ENCODE measurements at places on chromosomes 12 and 14.

GRCh38 chr12:47152095-47152494 is 72.3 kb upstream of the AMIGO2 start:
- no peak for DNase-seq

- no peak for DNase-seq
Measured at GRCh38 chr12:133063556-133063955, 17.2 kb upstream of the ZNF140 start.

DNA sequence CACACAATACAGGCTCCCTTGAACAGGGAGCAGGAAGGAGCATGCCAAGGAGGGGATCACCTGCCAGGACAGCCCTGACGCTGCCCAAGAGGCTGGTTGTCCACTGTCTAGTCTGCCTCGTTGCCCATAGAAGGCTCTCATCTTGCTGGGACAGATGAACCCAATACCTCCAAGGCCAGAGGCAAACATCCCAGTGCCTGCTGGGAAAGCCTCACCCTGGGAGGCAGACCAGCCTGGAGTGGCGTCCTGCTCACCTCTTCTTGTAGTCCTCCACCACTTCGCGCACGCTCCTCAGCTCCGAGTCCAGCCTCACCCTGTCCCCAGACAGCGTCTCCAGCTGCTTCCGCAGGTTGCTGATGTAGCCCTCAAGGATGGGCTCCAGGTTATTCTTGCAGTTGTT is 2.4 kb downstream of the KRT73 start:
- no peak for DNase-seq

DNA sequence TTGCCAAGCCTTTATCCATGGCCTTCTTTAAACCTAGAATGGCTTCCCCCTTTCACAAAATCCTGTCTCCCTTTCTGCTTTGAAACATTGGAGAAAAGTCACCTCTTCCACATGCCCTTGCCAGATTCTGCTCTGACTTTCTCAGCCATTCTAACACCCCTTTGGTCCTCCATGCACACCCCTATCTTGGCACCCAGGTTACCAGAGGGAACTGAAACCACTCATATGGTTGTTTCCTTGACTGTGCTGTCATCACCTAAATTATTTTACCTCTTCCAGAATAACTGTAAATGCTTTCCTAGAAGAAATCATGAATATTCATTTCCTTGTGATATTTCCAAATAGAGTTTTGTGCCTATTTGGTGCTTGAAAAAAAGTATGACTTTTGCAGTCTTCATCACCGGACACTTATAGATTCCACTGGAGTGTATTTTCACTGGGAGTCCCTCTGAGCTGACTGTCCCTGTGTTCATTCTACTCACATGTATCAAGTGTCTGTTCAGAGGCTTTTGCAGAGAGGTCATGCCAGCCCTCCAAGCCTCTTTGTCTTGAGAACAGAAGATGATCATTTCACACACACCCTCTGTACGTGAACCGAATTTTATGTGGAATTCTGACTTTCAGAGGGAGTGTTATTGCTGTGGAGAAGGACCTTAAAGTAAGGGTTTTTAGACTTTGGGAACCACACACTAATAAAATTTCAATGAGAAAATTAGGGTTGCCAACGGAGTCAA is 74.1 kb downstream of the PLXNC1 start:
- DNase-seq = no peak

GRCh38 chr14:37447883-37448391 is 147.1 kb downstream of the FOXA1 start:
- no peak for DNase-seq

GRCh38 chr12:15130541-15130940 is 90.7 kb downstream of the RERG start:
- DNase-seq = no peak

DNA sequence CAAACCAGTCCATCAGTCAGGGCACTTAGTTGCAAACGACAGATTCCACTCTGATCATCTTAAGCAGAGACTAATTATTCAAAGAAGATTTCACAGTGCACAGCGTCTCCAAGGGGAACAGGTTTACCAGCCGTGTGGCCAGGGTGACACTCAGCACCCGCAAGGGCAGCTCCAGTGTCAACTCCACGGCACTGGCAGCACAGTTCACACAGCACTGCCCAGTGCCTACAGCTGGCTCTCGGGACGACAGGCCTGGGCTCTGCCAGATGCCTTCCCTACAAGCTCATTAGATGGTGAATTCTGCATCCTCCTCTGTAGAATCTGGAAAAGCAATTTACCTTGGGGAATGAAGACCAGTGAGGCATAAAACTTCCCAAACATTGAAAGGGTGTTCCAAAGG is 4.9 kb downstream of the OR10P1 start:
- no peak for DNase-seq

DNA sequence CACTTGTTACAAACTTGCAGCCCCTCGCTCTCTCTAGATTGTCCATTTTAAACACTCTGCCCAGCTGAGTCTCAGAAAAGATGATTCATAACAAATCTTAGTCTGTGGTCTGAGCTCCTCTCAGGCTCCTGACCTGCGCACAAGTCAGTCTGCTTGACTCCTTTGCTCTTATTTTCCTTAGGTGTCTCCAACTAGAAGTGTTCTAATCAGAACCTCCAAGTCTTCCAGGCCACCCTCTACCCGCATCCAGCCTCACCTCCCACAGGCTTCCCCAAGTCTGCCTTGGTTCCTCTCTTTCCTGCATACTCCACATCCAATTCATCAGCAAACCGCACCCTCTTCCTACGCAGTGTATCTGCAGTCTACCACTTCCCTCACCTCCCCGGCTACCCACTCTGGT is 42.4 kb upstream of the BDKRB2 start:
- DNase-seq = no peak

DNA sequence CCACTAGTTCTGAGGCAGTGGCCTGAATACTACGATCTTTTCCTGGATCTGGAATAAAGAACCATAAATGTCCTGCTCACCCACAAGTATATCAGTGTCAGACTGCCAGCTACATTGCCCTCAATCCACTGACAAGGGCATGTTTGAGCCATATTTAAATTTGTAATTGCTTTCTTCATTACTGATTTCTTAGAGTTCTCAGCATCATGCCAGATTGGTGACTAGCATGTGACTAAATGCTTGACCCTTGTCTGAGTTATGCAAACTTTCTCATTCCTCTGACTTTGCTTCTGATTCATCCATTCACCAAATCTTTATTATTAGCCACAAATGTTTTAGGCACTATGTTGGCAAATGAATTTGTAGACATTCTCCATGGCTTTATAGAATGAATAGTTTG is 143.6 kb upstream of the SLC16A7 start:
- no peak for DNase-seq

DNA sequence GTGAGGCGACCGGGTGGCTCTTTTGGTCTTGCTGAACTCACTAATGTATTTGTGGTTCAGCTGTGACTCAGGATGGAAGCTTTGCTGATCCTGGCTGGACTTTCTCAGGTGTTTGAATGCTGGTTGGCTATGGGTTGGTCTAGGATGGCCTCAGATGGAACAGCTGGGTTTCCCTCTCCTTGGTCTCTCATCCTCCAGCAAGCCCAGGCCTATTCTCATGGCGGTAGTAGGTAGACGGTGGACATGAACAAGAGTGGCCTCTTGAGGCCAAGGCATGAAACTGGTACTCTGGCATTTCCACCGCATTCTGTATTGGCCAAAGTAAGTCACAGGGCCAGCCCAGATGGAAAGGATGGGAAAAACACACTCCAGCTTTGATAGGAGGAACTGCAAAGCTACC is 11.8 kb upstream of the POLR3B start:
- no peak for DNase-seq

- no peak for DNase-seq
Measured at GRCh38 chr14:57835766-57836165, 30.1 kb downstream of the SLC35F4 start.

DNA sequence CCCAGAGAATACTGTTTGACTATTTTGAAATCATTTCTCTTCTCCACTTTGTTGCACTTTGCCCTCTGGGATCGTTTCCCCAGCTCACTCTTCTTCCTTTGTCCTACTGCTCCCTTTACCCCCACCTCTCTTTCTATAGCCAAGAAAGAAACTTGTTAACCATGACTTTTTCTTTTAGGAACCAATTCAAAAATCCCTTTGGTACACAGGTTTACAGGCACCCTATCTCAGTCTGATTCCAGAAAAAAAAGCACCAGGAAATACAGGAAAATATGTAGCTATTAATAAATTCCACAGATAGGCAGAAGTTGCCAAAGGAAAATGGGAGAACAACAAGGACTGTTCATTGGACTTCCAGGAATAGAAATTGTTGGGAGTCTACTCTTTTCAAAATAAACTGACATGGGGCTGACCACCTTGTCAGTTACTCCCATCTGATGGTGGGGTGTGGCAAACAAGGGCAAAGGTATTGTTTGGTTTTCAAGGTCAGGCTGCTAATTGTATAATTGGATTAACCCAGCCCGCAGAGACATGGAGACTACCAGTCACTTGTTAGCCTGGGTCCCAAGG is 82.4 kb downstream of the CRADD start:
- no peak for DNase-seq

- no peak for DNase-seq
Measured at GRCh38 chr14:33617154-33617553, 333.7 kb downstream of the EGLN3 start.

DNA sequence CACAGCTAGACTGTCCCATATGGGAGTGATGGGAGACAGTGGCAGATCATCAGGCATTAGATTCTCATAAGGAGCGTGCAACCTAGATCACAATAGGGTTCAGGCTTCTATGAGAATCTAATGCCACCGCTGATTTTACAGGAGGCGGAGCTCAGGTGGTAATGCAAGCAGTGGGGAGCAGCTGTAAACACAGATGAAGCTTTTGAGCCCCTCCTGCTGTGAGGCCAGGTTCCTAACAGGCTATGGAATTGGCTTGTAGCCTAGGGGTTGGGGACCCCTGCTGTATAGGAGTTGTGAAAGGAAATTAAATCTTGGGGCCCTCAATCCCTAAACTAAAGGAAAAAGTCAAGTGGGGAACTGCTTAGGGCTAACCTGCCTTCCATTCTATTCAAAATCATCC is 29.6 kb downstream of the ADIPOR2 start:
- DNase-seq = no peak

DNA sequence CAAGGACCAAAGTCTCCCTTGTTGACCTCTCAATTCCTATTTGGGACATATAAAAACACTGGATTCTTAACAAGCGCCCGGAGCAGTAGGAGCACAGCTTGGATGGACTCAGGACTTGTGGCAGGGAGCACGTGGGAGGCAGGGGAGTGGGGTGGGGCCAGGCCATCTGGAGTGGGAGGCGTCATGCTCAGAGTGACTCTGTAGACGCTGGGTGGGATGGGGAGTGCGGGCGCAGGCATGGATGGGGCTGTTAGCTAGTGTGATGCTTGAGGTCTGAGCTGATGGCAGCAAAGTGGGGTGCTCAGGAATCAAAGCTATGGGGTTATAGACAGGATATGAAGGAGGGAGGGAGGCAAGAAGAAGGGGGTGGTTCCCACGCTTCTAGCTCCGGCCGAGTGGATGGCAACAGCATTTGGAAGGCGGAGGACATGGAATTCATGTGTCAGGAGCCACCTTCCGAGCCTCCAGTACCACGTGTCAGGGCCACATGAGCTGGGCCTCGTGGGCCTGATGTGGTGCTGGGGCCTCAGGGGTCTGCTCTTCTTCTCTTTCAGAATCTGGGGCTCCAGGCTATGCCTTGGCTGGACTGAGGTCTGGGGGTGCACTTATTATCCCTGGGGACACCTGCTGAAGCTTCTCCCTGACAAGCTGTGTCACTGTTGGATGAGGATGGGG is 26.2 kb downstream of the MEG3 start:
- DNase-seq = no peak

DNA sequence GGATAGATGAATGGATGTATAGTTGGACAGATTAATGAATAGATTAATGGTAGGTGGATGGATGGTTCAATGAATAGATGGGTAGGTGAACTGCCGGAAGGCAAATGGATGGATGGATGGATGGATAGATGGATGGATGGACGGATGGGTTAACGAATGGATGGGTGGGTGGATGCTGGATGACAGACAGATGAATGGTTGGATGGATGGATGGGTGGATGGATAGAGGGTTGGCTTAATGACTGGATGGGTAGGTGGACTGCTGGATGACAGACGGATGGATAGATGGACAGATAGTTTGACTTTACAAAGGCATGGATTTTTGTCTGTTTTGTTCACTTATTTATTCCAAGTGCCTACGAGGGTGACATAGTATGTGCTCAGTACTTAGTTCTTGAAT is 64.4 kb downstream of the WSCD2 start:
- DNase-seq = no peak

DNA sequence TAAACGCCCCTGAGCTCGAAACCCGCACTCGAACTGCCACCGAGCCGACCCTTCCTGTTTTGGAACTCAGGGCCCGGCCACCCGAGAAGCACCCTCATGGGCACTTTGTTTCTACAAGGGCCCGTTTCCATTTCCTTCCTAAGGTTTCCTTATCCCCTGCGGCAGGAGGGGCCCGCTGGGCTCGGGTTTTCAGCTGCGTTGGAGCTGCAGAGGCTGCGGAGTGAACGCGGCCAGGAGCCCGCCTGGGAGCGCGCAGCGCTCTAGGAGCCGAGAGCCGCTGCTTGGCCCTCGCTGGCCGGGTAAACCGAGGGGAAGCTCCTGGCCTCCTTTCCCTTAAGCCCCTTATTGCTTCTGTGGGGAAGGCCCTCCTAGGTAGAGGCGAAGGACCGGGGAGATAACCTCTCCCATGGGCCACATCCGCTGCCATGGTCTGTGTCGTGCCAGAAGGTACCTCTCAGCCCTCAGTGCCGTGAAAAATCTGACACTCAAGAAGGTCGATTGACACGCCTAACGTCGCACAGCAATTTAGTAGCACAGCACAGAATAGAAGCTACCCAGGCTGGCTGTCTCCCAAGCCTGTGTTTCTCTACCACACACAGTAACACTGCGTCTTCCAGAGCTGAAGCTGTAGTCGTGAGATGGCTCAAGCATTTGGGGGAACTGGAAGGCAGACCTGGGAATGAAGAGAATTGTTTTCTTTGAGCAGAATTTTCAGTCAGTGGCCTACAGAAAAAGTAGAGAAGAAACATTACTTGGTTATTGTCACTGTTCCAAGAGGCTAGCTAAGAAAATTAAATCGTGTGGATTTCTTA is 12.9 kb upstream of the CALM1 start:
- no peak for DNase-seq

GRCh38 chr14:86799244-86799647 is 1193.7 kb downstream of the GALC start:
- DNase-seq = no peak

GRCh38 chr12:125989696-125990095 is 924.5 kb downstream of the AACS start:
- DNase-seq = no peak

DNA sequence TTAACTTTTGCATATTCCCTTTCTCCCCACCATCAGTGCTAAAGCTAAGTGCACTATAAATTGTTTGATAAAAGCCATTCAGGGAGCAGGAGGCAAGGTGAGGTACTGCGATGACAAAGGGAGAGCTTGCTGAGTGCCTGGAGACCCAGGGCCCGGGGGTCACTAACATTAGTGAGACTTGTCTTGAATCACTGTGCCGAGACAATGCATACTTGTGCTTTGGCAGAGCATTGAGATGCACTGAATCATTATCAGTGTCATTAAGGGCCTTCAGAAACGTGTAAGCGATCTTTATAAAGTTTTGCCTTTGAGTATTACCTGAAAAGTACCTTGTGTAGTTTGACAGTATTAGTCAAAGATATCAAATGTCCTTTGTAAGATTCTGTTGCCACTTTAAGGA is 447.5 kb downstream of the PCNX1 start:
- no peak for DNase-seq
